ENCODE measurements at places on chromosomes 4 and X. TPM values are rescaled to one million over a fixed set of nuclear protein-coding genes. Genes with fewer than 3 reads are reported as not detected.
A peak's percentile ranks its signal among the peaks of the same experiment; 100 is the strongest.

VMA21 gene
- total RNA-seq, result 28.1 TPM

ODAPH gene
- total RNA-seq, result not detected

TIGD4 gene
- total RNA-seq, result 1.0 TPM

UBQLN2 gene
- 32.1 TPM for total RNA-seq

EMD gene
- 50.9 TPM for total RNA-seq

GRCh38 chr4:52959541-52959940 lies 97.4 kb downstream of the RASL11B start:
- H3K36me3 ChIP-seq, result no peaks in the 10 kb centered on the region
- H3K27me3 ChIP-seq, result no peaks in the 10 kb centered on the region
- H3K27ac ChIP-seq, result no peak overlapping the region
- DNase-seq, result no peak
- no peaks in the 10 kb centered on the region for H3K4me1 ChIP-seq

- no peak for DNase-seq
- no peak overlapping the region for H3K4me3 ChIP-seq
- H3K27me3 ChIP-seq, result no peaks in the 10 kb centered on the region
- no peaks in the 10 kb centered on the region for H3K36me3 ChIP-seq
- H3K4me1 ChIP-seq, result no peaks in the 10 kb centered on the region
These were observed 1532.4 kb upstream of the TENM3 start for GRCh38 chr4:180710628-180711337.

DNA sequence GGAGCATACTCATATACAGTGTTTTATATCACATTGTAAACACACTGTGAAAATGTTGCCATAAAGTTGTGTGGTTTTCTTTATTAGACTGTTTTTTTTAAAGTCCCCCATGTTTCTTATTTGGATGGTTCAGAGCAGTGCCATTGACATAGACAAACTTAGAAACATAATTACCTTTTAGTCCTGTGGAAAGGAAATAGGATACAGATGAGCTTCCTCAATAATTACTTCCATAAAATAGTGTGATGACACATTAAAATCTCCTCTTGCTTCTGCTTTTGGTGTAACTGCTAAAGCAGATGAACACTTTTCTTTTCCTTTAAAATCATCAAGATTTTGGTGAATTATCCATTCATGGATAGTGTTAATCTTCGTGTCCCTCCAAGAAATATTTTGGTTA lies 52.9 kb upstream of the LIMCH1 start:
- DNase-seq, result no peak
- no peak overlapping the region for H3K27ac ChIP-seq
- H3K4me1 ChIP-seq, result peaks cover 18% of the 10 kb centered on the region

DNA sequence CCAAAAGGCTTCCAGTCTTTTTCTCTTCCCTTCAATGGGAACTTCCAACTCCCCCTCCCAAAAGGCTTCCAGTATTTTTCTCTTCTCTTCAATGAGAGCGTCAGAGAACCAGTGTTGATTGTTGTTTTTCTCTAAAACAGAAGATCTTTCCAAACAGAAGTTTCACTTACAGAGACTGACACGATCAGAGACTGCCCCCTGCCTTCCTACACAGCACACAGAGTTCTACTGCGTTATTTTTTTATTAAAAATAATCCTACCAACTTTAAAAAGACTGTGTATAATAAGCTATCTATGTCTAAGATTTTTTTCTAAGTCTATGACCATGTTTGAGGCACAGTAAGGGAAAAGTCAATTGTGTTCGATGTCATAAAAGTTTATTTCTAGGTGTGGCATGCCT lies 3.5 kb upstream of the HTR2C start:
- no peak for DNase-seq
- no peaks in the 10 kb centered on the region for H3K36me3 ChIP-seq
- H3K27me3 ChIP-seq, result peaks cover 44% of the 10 kb centered on the region
- H3K27ac ChIP-seq, result no peak overlapping the region

- no peaks in the 10 kb centered on the region for H3K4me1 ChIP-seq
- no peak for DNase-seq
These were observed 168.7 kb upstream of the TBC1D9 start for GRCh38 chr4:140924761-140925392.

GRCh38 chr4:72712997-72713396 lies 144.0 kb upstream of the ADAMTS3 start:
- no peak for DNase-seq
- no peaks in the 10 kb centered on the region for H3K4me1 ChIP-seq
- H3K4me3 ChIP-seq, result no peak overlapping the region
- no peak overlapping the region for H3K27ac ChIP-seq

DNA sequence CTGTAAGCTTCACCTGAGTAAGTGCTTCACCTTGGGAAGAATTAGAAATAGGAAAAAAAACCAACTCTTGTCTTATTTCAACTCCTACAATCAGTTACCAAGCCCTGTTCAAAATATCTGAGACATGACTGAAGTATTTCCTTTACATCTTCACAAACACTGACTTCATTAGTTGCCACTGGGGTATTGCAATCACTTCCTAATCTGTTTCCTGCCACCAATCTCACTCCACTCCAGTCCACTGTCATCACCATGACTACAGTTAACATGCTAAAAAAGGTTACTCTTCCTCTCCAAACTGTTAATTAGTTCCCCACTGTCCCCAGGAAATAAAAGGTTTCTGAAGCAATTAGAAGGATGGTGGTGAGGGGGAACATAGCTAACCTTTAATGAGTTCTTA lies 3.3 kb upstream of the SUPT20HL1 start:
- no peak overlapping the region for H3K4me3 ChIP-seq
- no peak for DNase-seq
- no peak overlapping the region for H3K27ac ChIP-seq
- H3K36me3 ChIP-seq, result no peaks in the 10 kb centered on the region
- no peaks in the 10 kb centered on the region for H3K4me1 ChIP-seq
- H3K27me3 ChIP-seq, result no peaks in the 10 kb centered on the region

GRCh38 chr4:173039617-173040577 lies 128.7 kb upstream of the GALNT7 start:
- peaks cover 25% of the 10 kb centered on the region for H3K4me1 ChIP-seq
- H3K36me3 ChIP-seq, result no peaks in the 10 kb centered on the region
- H3K27me3 ChIP-seq, result no peaks in the 10 kb centered on the region
- no peak overlapping the region for H3K4me3 ChIP-seq
- DNase-seq, result no peak

- no peak overlapping the region for H3K27ac ChIP-seq
- DNase-seq, result no peak
- H3K4me1 ChIP-seq, result peaks cover 15% of the 10 kb centered on the region
- no peaks in the 10 kb centered on the region for H3K36me3 ChIP-seq
- no peak overlapping the region for H3K4me3 ChIP-seq
These were observed 17.9 kb downstream of the DAPP1 start for GRCh38 chr4:99834569-99834968.

DNA sequence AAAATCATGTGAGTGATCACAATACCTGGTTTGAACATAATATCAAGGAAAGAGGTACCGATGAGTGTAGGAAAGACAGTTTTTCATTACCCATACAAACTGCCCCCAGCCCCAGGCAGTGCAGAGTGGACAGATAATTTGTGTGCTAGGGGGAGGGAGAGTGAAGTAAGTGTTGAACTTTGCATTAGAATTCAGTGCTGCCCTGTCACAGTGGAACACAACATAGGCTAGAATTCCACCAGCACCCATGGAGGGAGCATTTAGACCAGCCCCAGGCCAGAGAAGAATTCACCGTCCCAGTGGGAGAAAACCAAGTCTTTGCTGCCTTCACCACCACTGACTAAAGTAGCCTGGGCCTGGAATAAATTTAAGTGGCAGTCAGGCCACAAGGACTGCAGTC lies 107.3 kb downstream of the SCLT1 start:
- no peak for DNase-seq
- H3K36me3 ChIP-seq, result peaks cover 4% of the 10 kb centered on the region
- H3K27ac ChIP-seq, result no peak overlapping the region
- H3K4me1 ChIP-seq, result no peaks in the 10 kb centered on the region
- H3K27me3 ChIP-seq, result no peaks in the 10 kb centered on the region

DNA sequence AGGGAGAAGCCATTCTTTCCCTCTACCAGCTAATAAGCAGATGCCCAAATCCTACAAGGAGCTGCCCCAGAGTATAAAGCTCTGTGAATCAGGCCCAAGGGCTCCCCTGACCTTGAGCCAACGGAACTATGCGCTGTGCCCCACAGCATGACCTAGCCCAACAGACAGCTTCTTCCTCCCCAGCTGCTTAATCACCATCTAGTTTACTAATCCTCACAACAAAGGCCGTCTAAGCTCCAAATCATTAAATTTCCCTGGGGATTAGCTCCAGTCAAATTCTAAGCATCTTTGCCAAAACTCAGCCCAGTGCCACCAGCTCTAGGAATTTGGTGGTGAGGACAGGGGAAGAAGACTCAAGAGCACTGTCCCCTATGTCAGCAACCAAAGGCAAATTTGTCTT lies 113.1 kb downstream of the SHROOM4 start:
- H3K27me3 ChIP-seq, result no peaks in the 10 kb centered on the region
- H3K36me3 ChIP-seq, result no peaks in the 10 kb centered on the region
- no peak for DNase-seq
- no peak overlapping the region for H3K27ac ChIP-seq
- no peak overlapping the region for H3K4me3 ChIP-seq

- H3K27me3 ChIP-seq, result no peaks in the 10 kb centered on the region
- no peak for DNase-seq
- H3K36me3 ChIP-seq, result peaks cover 24% of the 10 kb centered on the region
- peaks cover 55% of the 10 kb centered on the region for H3K4me1 ChIP-seq
- no peak overlapping the region for H3K4me3 ChIP-seq
- peak overlapping the region; percentile 79 for H3K27ac ChIP-seq
These were observed 4.6 kb upstream of the ADD1 start for GRCh38 chr4:2839060-2839459.

DNA sequence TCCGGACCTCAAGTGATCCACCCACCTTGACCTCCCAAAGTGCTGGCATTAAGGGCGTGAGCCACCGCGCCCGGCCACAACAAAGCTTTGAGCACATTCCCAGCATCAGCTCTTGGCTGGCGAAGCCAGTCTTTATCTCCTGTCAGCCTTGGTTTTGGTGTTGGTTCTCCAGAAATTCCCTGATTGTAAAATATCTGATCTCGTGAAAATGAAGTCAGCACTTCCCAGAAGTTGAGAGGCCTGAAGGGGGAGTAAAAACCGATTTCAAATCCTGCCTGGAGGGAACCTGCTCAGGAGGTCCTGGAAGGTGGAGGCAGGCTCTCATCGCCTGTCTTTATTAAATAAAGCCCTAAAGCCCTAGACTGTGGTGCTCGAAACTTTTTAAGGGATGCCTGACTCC lies 33.6 kb downstream of the PTTG2 start:
- H3K4me3 ChIP-seq, result no peak overlapping the region
- H3K27ac ChIP-seq, result no peak overlapping the region
- H3K36me3 ChIP-seq, result no peaks in the 10 kb centered on the region
- H3K4me1 ChIP-seq, result peaks cover 47% of the 10 kb centered on the region
- no peak for DNase-seq
- no peaks in the 10 kb centered on the region for H3K27me3 ChIP-seq

DNA sequence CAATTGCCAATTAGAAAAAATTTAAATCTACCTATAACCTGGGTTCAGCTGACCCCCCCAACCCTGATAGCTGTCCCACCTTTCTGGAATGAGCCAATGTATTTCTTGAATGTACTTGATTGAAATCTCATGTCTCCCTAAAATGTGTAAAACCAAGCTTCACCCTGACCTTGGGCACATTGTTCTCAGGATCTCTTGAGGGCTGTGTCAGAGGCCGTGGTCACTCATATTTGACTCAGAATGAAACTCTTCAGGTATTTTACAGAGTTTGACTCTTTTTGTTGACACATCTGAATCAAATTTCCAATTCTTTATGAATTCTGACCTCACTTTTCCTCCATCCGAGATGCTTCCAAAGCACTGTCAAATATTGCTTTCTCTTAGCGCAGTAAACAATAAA lies 115.3 kb upstream of the BEND4 start:
- no peaks in the 10 kb centered on the region for H3K27me3 ChIP-seq
- no peaks in the 10 kb centered on the region for H3K4me1 ChIP-seq
- H3K36me3 ChIP-seq, result no peaks in the 10 kb centered on the region
- no peak overlapping the region for H3K4me3 ChIP-seq
- H3K27ac ChIP-seq, result no peak overlapping the region

- no peaks in the 10 kb centered on the region for H3K36me3 ChIP-seq
- H3K4me1 ChIP-seq, result no peaks in the 10 kb centered on the region
- no peak overlapping the region for H3K4me3 ChIP-seq
- no peak overlapping the region for H3K27ac ChIP-seq
These were observed 37.1 kb downstream of the FSTL5 start for GRCh38 chr4:162126729-162127128.

- H3K4me1 ChIP-seq, result no peaks in the 10 kb centered on the region
- H3K4me3 ChIP-seq, result no peak overlapping the region
- no peaks in the 10 kb centered on the region for H3K27me3 ChIP-seq
- H3K27ac ChIP-seq, result no peak overlapping the region
- no peak for DNase-seq
- H3K36me3 ChIP-seq, result no peaks in the 10 kb centered on the region
These were observed 54.9 kb downstream of the MAD2L1 start for GRCh38 chr4:120011725-120012124.

- DNase-seq, result no peak
- no peak overlapping the region for H3K4me3 ChIP-seq
- H3K27me3 ChIP-seq, result no peaks in the 10 kb centered on the region
- no peak overlapping the region for H3K27ac ChIP-seq
- no peaks in the 10 kb centered on the region for H3K36me3 ChIP-seq
These were observed 736.7 kb upstream of the PRKX start for GRCh38 chrX:4450177-4450576.
